GM04504 (cell line): ENCODE measurements at places on chromosomes 7 and 10.

DNA sequence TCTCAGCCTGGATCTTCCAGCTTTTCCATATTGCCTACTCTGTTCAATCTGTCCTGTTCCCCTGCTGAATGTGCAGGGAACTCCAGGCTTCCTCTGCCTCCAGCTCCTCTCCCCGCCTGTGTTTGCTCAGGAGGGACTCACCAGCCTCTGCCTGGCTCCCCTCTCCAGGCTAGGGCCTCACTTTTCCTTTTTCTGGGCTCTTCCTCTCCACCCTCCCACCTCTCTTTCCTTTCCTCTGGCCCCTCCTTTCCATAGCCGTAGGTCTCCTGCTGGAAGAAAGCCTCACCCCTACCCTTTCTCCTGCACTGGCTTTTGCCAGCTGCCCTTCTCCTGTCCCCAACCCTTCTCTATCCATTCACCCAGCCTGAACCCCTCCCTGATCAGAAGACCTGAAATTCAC is 25.0 kb downstream of the PILRA start:
- no peak for DNase-seq

DNA sequence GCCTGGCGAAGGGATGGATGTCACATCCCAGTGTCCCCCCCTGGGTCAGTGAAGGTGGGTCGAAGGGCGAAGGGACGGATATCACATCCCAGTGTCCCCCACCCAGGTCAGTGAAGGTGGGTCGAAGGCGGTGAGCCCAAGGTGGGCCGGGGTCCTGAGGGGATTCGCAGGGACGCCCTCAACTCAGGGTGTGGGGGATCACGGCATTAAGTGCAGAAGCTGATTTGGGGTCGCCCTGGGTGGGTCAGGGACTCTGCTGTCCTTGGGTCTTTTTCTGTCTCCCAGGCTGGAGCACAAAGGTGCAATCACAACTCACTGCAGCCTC is 21.9 kb downstream of the ADAP1 start:
- DNase-seq, result no peak

DNA sequence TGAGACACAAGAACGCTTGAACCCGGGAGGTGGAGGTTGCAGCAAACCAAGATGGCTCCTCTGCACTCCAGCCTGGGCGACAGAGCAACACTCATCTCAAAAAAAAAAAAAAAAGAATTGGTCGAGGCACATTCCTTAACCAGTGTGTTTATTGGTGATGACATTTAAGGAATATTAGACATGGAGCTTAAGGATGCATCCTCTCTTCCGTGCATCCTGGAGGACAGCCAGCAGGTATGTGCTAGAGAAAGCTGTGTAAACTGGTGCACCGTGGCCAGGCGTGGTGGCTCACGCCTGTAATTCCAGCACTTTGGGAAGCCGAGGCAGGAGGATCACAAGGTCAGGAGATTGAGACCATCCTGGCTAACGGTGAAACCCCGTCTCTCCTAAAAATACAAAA is 11.8 kb downstream of the ZKSCAN1 start:
- DNase-seq, result no peak

- no peak for DNase-seq
Measured at GRCh38 chr10:75108684-75109458, 2.6 kb upstream of the SAMD8 start.

- DNase-seq, result peak; percentile 51
Measured at GRCh38 chr10:21398563-21399231, 126.8 kb downstream of the SKIDA1 start.

GRCh38 chr10:128026615-128027300 is 99.5 kb downstream of the MKI67 start:
- DNase-seq, result no peak

DNA sequence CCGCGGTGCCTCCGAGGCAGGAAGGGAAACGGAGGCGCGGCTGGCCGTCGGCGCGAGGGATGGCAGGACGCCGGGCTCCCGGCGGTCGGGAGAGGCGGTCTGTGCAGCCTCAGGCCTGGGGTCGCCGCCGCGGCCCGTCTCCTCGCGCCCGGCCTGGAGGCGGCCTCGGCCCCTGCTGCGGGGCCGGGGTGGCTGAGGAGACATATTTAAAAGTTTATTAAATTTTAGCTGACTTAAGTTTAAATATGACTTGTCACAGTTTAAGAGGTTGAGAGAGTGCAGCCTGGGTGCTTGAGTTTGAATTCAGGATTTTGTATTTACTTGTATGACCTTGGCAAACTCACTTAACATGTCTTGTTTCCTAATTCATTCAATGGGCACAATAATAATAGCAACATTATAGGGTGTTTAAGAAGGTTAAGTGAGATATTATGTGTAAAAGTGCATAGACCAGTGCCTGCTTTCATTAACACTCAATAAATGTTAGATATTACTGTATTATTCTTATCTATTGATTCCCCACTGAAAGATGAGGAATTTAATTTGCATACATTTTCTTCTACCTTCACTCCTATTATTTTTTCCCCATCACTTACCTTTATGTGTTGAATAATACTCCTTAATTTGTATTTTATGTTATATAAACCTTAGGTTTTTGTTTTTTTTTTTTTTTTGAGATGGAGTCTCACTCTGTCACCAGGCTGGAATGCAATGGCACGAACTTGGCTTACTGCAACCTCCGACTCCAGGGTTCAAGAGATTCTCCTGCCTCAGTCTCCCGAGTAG is 718 bp downstream of the DYNC2I1 start:
- DNase-seq, result no peak

DNA sequence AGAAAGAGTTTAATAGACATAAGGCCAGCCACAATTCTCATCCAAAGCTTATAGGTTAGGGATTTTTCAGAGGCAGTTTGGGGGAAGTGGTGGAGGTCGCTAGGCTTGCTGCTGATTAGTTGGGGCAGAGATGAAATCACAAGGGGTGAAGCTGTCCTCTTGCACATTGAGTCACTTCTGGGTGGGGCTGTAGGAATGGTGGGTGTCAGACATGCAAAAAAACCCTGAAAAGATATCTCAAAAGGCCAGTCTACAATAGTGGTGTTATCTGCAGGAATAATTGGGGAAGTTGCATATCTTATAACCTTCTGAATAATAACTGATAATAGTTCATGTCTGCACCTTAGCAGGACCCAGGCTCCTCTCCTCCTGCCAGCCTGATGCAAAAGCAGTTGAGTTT is 2.1 kb downstream of the FAM24B start:
- DNase-seq, result no peak

- DNase-seq, result no peak
Measured at GRCh38 chr10:27225011-27225590, 15.5 kb downstream of the ACBD5 start.

DNA sequence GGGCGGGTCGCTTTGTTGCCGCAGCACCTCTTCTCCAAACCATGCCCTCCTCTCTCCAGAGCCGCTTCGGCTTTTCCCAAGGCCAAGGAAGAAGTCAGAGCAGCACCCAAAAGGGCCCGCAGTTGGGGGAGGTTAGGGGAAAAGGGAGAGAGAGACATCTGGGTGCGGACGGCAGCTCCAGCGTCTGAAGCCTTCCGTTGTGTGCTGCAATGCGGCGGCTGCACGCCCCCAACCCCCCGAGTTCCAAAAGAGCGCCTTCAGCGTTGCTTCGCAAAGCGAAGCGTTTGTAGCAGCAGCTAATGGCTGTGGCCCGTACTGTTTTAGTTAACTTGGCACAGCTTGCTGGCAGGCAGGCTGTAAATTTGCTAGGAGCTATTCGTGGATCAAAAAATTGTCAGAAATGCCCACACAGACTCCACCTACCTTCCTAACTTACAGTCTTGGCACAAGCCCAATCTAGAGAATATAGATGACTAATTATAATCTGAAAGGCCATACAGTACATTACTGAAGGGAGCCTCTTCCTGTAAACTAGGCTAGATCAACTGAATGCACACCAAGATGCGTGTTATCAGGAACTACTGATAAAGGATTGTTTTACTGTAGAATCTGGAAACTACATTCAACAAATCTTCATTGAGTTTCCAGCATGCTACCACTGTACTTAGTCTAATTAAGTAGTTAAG is 1.1 kb upstream of the KBTBD2 start:
- DNase-seq, result no peak

- DNase-seq, result no peak
Measured at GRCh38 chr7:80133361-80134114, 1.1 kb upstream of the GNAI1 start.
